ENCODE measurements at places on chromosomes 7 and 10.

DNA sequence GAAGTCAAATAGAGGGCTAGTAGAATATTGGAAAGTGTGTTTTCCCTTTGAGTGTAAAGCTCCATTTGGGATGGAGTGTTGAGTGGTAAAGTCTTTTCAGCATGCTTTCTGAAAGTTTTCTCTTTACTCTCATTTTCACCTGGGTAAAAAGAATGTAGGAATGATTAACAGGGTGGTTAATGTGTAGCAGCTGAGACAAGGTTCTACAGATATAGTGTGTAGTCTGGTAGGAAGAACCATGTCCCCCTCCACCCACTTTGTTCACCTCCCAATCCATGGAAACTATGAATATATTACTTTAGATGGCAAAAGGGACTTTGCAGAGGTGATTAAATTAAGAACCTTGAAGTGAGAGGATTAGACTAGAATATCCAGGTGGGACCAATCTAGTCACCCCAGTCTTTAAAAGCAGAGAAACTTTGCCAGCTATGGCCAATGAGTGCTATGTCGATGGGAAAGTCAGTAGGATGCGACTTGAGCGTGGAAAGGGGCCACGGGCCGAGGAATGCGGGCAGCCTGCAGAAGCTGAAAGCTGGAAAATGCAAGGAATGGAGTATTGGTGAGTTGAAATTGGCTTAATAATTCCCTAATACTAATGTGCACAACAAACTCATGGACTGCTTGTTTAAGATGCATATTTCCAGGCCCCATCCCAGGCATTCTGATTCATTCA, 166.3 kb upstream of the AHR start:
- no peak for DNase-seq

DNA sequence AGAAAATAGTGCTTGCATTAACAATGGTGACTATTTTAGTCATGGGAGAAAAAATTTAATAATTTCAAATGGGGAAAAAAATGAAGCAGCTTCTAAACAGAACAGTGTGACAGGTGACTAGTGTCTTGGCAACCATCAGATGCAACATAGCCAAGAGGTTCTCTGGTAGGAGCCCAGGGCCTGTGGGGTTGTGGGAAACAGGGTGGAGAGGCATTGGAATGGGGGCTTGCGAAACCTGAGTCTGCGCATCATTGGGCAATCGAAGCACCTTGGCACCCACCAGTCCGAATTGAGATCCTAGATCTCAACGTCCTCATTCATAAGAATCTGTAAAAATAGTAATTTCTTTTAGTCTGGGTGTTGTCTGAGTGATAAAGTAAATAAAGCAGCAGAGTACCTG, 19.2 kb upstream of the PARD3 start:
- no peak for DNase-seq

DNA sequence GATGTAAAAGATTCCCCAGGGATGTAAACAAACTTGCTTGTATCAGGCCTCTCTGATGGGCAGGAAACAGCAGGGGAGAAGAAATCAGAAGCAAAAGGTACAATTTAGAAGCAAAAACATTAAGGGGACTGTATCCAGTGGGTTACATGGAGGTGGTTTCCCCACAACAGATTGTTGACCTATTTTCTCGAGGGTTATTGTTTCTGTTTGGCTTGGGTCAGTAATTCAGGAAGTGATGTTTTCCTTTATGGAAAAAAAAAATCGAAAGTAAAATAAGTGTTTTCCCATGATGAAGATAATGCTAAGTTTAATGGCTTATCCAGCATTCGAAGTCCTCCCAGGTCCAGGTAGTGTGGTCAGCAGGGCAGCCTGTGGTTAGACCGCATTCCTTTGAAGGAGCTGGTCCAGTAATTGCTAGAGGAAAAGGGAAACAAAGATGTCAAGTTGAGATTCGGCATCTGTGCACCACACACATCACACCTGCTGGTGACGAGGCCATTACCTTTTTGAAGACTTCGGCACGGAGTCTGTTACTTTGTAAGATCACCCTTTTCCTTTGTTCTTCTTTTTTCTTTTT, 37.3 kb upstream of the ADAM12 start:
- no peak for DNase-seq

DNA sequence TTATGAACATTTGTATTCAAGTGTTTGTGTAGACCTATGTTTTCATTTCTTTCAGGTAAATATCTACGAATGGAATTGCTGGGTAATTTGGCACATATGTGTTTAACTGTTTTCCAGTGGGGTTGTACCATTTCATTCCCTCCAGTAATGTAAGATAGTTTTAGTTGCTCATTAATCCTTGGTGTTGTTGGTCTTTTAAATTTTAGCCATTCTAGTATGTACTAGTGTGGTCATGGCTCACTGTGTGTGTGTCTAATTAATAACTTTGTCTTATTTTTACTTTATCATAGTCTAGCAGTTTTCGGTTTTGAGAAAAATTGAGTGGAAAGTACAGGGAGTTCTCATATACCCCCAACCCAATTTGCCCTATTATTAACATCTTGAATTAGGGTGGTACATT, 278.8 kb downstream of the CAMK1D start:
- DNase-seq: no peak

- DNase-seq: no peak
Measured at GRCh38 chr10:79910344-79910743, 38.6 kb downstream of the SFTPD start.

DNA sequence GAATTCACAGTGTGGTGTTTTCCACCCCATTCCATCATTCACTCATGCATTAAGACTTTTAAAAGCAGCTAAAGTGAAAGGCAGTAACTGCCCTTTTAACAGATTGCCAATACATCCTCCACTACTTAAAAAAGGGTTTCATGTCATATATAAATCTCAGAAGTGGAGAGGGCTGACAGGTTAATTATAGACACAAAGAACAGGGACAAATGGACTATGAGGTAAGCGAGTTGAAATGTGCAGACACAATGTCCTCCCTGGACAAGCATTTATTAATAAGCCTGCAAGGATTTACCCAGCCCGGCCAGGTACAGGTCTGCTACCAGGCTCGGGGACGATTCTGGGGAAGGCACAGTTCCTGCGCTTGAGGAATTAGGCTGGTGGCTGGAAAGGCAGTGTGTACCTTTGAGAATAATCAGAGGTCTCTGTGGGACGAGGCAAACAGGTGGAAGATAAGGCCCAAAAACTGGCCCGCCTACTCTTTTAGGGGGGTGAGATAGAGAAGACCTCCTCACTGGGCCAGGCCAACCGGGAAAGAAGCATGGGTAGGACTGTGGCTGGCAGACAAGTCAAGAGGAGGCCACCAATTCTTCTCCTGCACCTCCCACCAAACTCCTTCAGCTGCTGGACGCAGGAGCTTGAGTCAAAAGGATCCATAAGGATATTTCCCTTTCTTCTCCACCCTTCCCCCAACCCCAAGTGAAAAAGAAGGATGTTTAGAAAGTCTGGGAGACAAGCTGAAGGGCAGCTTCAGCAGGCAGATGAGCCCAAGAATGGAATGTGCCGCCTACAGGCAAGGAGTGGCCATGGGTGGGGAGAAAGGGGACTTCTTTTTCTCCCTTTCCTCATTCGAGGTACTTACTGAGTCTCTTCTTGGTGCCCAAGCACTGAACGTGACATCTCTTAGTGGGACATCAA, 1.5 kb downstream of the PDLIM1 start:
- DNase-seq: no peak

GRCh38 chr10:50260791-50261281, 9.5 kb upstream of the ASAH2 start:
- DNase-seq: no peak

DNA sequence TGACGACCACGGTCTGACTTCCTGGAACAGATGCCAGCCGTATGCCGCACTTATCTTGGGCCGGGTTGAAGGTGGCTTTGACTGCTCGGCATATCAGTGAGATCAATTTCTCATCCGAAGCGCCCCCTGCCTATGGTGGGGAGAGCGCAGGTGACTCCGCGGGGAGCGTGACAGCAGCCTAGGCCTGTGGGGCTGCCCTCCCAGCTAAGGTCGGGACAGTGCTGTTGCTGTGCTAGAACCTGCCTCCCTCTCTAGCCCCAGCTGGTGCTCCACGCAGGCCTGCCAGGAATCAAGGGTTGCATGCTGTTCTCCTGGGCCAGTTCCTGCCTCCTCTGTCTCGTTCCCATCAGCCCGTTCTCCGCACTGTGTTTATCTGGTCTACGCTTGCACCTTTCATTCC, 49.8 kb downstream of the PODXL start:
- no peak for DNase-seq

DNA sequence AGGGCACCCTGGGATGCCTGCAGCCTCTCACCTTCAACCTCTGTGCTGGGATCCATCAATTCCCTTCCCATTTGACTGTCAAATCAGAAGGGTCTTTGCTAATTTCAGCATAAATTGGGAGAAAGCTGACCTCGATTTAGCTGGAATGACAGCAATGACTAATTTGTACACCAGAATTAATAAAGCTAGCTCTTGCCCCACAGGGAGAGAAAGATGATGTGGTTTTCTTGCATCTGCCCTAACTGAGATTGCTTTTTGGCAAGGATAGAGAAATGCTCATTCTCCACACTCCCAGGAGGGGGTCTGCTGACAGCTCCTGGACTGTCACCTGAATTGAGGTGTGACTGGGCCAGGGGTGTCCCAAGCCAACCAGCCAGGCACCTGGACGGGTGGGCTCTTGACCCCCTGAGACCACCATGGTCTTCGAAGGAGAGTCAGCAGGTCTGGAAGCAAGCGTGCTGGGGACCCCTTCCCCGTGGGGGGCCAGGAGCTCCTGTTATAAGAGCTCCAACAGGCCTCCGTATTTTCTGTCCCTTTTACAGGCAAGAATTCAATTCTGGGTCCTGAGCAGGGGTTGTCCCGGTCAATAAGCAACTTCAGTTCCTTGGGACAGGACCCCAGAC, 42.1 kb downstream of the RBM17 start:
- no peak for DNase-seq

DNA sequence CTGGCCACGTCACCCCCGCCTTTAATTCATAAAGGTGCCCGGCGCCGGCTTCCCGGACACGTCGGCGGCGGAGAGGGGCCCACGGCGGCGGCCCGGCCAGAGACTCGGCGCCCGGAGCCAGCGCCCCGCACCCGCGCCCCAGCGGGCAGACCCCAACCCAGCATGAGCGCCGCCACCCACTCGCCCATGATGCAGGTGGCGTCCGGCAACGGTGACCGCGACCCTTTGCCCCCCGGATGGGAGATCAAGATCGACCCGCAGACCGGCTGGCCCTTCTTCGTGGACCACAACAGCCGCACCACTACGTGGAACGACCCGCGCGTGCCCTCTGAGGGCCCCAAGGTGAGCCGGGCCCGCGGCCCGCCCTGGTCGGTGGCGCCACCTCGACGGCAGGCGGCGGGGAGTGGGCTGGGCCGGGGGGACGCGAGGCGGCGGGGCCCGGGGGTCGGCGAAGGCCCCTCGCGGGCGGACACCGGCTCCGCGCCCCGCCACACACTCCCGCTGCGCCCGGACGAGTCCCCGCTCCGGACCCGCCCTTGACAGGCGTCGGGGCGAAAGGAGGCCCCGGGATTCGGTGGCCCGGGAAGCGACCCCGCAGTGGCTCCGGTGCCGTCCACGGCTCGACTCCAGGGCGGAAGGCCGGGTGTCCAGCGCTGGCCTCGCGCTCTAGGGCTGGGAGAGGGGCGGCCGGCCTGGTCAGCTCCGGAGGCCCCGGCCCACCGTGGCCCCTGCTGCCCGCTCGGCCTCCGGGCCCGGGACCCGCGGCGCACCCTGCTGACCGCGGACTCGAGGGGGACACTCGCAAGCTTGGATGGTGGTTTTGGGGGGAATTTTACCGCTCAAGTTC, 557 bp downstream of the BAG3 start:
- DNase-seq: peak; percentile 21

GRCh38 chr10:64867501-64867962, 1346.3 kb downstream of the REEP3 start:
- no peak for DNase-seq

- DNase-seq: no peak
Measured at GRCh38 chr7:120280743-120281142, 7.8 kb downstream of the KCND2 start.

- no peak for DNase-seq
Measured at GRCh38 chr7:85115006-85115405, 71.8 kb downstream of the SEMA3D start.

DNA sequence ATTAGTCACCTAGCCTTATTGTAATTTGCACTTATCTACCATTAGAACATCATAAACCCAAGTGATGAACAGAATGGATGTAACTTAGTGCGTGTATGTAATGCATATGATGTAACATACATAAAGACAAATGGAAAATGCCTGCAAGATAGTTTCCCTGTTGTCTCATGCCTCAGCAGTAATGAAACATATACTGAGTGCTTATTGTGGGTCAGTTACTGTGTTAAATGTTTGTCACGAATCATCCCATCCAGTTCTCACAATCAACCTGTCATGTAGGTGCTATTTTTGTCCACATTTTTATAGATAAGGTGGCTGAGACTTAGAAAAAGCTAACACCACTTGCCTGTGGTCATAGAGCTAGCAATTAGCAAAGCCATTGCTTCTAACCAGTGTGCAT, 350.8 kb downstream of the AUTS2 start:
- DNase-seq: no peak

GRCh38 chr10:71084061-71084817, 128.1 kb upstream of the UNC5B start:
- DNase-seq: no peak

GRCh38 chr7:45217358-45217757, 59.8 kb downstream of the RAMP3 start:
- DNase-seq: no peak

DNA sequence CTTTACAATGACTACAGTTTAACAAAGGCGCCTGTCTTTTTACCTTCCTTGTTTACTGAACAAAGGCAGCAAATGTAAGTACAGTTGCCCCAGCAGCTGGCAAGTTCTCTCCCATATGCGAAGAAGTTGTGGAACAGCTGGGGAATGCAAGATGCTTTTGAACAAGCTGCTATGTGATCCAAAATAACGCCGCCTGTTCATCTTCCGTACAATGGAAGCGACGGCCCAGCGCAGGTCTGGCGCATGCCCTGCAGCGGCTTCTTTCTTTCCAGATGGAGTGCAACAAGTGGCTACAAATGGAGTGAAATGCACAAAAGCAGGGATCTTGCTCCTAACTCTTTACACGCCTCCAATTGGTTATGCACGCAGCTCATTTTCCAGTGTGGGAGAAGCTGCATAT, 97.0 kb upstream of the SVIL start:
- DNase-seq: no peak

- no peak for DNase-seq
Measured at GRCh38 chr10:668786-669485, 20.5 kb downstream of the DIP2C start.

- DNase-seq: no peak
Measured at GRCh38 chr7:131212114-131212513, 115.6 kb upstream of the MKLN1 start.

GRCh38 chr7:138460176-138460648, at the start of gene TRIM24:
Gene TRIM24 (plus strand): TSS chr7:138460259. CDS start chr7:138460549, 290 bp downstream.
- no peak for DNase-seq

DNA sequence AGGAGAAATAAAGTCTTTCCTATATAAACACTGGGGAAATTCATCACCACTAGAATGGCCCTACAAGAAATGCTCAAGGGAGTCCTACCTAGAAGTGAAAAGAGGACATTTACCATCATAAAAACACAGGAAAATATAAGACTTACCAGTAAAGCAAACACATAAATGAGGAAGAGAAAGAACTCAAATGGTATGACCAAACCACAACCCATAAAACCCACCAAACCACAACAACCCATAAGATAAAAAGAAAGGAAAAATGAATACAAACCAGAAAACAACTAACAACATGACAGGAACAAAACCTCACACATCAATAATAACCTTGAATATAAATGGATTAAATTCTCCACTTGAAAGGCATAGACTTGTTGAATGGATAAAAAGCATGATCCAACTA, 71.9 kb upstream of the DIP2C start:
- DNase-seq: no peak

GRCh38 chr7:112790586-112791003, 402 bp upstream of the TMEM168 start:
- no peak for DNase-seq

All from CD4-positive, alpha-beta memory T cell (primary cell).